ENCODE measurements at places on chromosomes 3 and 15.

DNA sequence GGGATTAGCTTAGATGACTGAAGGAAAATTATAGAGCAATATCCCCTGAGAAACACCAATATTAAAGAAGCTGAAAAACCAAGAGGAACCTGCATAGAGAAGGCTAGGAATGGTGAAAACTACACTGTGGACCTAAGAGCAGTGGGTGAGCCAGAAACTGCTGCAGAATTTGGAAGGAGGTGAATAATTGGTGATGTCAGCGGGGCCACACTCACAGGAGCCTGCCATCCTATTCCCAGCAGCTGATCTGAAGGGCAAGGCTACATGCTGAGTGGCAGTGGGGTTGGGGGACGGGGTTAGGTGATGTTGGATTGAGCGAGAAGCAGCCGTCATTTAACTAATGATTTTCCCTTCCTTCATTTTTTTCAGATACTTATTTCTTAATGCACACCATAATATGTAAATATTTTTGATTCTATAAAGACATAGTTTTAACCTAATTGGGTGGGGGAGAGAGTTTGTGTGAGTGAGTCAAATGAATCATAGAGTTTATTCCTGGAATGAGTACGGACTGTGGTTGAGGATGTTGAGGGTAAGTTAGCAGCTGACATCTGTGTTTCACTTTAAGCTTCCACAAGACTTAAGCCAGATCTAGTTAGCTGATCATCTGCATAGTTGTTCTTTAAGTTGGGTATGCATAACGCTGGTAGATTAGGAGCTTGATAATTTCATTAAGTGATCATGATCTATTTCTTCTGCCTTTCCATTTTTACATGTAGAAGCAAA lies 222.8 kb downstream of the PTPRG start:
- no peak for DNase-seq

DNA sequence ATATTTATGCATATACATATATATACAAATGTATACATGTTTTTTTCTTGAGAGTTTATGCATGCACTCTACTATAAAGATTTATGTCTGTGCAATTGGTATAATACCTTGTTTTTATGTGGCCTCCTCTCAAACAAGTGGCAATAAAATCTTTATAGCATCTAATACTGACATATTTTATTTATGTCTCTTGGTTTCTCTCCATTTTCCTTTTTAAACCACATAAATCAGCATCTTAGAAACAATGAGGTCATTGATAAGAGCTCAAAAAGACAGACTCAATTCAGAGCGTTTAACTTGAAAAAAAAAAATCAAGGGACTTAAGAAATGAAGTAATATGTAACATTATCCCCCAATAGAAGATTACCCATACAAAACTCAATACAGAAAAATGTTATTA lies 1442.2 kb upstream of the ALCAM start:
- DNase-seq: no peak

DNA sequence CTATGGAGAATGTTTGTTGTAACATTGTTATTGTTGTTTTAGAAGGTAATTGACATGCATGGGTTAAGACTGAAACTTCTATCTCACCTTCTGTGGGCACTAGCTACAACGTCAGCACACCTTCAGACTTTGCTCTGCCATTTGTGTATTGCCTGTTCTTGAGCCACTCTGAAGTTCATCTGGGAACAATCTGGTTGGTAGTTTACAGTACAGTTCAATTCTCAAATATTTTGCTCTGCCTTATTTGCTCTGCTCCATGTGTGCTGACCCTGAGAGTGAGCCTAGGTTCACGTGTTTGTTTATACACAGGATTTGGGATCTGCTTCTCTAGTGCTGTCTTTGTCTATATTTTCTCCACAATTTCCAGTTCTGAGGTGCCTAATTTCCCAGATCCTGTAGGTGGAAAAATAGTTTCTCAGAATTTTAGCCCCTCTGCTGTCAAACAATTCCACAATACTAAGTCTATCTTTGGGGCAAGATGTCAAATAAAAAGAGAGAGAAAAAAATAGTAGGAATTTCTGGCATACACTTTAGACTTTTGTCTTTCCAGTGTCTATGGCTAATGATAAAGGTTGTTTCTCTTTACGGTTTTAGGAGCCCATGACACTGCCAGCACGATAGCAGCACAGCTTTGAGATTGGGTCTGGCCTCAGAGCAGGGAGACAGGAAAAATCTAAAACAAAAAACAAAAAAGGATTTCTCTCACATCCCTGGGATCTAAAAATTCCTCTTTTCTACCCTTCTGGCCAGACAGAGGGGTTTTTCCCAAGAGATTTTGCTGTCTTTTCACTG lies 721.4 kb downstream of the VGLL3 start:
- DNase-seq: no peak

GRCh38 chr3:140292684-140293083 lies 357.7 kb downstream of the CLSTN2 start:
- no peak for DNase-seq

GRCh38 chr3:169147238-169148008 lies 516.1 kb downstream of the MECOM start:
- no peak for DNase-seq

- no peak for DNase-seq
These were observed 15.4 kb downstream of the CCDC54 start for GRCh38 chr3:107392549-107393165.

- no peak for DNase-seq
These were observed 895 bp upstream of the ARHGAP31 start for GRCh38 chr3:119293105-119293870.

DNA sequence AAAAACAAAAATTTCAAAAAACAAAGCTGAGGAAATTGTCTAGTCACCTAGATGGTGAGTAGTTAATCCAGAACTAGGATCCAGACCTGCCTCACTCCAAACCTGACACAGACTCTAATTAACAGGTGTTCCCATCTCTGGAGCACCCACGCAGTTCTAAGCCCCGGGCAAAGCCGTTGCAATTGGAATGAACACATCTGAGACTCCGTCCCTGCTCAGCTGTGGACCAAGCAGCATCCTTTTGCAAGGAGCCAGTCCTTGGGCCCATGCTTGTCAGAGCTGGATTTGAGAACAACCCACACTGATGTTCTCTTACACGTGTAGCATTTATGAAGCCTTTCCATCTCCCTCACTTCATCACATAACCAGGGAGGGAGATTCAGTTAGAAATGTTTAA lies 54.8 kb downstream of the LMCD1 start:
- DNase-seq: no peak

DNA sequence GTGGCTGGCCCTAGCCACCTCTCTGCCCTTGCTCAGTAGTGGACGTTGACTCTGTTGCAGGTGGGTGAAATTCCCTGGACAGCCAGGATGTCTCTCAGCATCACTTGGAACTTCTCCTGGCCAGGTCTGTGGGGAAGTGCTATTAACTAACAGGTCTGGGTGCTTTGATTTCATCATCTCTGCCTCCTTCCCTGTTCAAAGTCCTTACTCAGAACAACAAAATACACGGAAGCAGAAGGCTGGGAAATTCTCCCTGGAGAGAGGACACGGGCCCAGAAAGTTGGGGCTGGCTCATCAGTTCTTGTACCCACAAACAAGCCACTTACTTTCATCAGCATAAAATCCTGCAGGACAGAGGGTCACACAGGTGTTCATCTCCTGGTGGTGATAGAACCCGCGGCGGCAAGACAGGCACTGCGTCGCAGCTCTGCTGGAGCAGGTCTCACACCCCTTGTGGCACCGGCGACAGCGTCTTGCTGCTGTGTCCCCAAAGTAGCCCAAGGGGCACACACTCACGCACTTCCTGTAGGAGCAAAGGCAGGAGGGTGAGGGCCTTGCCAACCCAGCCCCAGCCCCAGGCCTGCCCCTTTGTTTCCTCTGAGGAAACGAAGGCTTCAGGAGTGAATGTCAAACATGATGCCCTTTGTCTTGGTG lies 29.6 kb upstream of the SNRPA1 start:
- no peak for DNase-seq

- DNase-seq: no peak
These were observed 22.1 kb downstream of the H1-8 start for GRCh38 chr3:129564981-129565644.

- DNase-seq: no peak
These were observed 39.1 kb downstream of the IDH2 start for GRCh38 chr15:90062973-90063769.

- DNase-seq: no peak
These were observed 59.5 kb downstream of the SCN11A start for GRCh38 chr3:38992117-38992760.

- DNase-seq: no peak
These were observed 152.4 kb upstream of the SETMAR start for GRCh38 chr3:4150816-4151215.

DNA sequence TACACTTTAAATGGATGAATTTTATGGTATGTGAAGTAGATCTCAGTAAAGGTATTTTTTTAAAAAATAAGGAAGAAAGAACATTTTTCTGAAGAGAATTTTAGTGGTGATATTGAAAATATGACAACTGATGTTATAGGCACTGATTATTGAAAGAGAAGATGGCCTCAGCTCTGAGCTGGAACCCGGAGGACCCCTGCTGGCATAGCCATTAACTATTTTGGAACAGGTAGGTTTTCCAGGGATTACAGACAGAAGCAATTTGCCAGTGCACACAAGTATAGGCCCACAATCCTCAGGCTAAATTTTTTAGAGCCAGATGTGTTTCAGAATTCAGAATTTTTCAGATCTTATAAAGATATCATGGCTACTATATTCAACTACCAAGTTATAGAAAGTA lies 315.9 kb upstream of the GPR149 start:
- DNase-seq: no peak

DNA sequence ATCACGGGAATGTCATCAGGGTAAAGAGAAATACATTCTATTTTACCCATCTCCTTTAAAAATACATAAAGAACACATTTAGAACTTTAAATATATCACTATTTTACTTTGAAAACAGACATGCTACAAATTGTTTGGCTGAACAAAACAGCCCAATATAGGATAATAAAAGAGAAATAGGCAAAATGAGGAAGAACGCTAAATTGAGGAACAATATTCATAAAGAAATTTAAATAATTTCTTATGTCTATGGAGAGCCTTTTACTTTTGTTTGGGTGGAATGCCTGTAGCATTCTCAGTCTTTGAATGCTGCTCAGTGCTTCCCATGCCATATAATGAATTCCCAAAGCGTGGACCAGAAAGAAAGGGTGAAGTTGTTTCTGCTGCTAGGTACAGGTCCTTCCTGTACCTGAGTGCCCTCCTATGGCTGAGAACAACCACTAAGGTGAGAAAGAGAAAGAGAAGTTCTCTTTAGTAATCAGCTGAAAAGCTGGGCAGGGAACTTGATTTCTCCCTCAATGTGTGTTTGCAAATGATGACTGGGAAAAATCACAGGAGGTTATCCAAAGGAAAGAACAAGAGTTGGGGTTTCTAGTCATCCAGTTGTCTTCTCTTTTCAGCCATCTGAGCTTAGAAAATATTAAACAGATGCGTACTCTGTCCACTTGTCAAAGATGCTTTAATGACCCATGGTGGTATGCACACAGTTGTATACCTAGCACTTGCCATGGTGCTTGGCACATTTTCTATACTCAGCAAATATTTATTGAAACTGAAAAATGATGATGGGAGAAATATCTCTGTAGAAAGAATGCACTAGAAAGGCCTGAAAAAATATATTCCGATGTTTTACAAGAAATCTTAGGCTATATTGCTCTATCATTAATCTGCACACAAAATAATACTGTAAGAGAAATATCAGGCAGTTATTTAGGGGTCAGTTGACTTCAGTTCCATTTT lies 404.6 kb downstream of the TIGIT start:
- no peak for DNase-seq

DNA sequence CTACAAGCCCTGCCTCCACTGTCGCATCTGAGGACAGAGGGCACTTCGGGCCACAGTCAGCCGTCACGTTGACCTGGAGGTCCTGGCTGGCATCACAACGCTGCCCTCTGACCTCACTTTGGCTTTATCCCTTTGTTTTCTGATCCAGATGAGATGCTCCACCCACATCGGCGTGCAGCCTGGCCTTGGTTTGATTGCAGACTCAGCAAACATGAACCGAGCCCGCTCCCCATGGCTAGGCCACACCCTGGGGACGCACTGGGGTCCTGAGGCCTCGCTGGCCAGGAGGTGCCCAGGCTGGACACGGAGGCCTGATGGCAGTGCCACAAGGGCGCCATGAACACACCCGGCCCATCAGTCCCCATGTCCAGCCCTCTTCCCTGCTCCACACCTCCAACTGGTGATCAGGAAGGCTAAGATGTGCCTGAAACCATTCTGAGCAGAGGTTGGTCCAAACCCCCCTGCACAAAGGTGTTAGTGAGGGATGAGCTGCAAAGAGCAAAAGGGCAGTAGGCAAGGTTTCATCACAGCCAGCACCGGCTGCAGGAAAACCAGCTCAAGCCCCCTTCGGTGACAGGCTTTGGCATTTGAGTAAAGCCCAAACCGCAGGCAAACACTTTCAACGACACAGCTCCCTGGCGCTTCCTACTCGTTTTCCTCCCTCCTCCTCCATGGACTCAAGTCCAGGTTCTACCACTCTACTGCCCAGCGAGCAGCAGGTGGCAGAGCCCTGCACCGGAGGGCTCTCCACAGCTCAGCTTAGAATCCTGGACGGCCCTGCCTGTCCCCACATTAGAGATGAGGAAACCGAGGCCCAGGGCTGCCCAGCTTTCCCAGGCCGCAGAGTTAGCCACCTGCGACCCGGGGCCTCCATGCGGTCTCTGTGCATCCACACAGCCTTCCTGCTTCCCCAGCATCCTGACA lies 165.8 kb downstream of the NUP210 start:
- no peak for DNase-seq

- no peak for DNase-seq
These were observed 248.0 kb downstream of the THSD4 start for GRCh38 chr15:71362987-71363968.

DNA sequence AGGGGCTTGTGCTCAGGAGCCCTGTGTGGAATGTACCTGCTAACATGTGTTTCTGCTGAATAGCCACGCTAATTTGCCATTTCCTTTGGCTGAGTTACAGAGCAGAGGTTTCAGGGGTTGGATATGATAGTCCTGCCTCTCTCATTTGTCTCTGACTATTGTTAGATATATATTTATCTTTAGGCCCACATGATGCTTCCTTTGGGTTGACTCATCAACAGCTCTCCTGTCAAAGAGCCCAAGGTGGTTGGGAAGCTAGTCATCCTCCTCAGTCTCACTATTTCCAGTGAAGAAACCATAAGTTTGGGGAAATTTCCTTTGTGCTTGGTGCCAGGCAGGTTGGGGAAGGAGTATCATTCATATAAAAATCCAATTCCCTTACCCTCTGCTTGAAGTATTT lies 1194.6 kb downstream of the ZPLD1 start:
- DNase-seq: no peak

- no peak for DNase-seq
These were observed 1.1 kb downstream of the PLSCR2 start for GRCh38 chr3:146468234-146468633.

Data from GM12865 (cell line).